Germinal center (tissue), 1 donor: ENCODE measurements at places on chromosomes 1 and 21.

DNA sequence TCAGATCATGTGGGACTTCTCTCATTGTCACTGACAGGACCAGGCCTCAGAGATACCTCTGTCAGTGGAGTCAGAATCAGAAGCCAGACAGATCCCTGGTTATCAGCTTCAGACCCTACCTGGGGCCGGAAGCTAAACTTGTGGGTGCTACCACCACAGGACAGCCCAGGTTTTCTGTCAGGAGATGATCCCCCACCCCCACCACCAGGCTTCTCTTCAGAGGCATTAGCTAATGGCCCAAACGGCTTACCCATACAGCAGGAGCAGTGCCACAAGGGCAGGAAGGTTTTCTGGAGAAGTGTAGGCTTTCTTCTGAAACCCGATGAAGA lies 105.5 kb downstream of the ABCA4 start:
- DNase-seq: no peak

DNA sequence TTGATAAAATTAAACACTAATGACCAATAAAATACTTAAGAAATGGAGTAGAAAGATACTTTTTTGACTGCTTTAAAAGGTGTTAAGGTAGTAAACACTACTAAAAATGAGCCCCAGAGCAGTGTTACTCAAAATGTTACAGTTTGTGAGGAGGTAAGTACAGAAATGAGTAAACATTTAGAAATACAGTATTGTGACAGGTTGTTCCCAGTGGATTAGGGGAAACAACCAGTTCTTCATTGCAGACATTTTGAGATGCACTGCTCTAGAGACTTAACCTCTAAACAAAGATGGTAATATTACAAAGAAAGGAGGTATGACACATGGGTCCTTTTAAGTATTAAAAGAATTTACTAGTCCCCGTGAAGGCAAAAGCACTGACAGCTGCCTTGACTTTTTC lies 12.7 kb downstream of the DHX9 start:
- DNase-seq: no peak

- peak; percentile 85 for DNase-seq
Measured at GRCh38 chr1:156419854-156420204, 50.8 kb downstream of the RHBG start.

DNA sequence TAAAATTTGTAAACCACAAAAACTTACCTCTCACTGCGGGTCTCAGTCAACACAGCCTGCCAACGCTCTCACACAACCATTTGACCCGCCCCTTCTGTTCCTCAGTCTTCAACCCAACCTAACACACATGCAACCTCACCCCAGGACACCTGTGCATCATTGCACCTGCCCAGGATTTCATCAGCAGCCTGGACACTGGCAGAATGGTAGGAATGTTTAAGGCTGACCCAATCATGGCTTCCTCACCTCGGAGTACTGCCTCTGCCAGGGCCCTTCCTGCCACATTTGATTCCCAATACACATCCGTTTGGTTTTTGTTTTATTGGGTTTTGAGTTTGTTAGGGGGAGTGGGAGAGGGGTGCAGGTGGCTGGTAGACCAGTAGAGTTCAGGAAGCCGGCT lies 40.7 kb downstream of the TOMM20 start:
- no peak for DNase-seq

DNA sequence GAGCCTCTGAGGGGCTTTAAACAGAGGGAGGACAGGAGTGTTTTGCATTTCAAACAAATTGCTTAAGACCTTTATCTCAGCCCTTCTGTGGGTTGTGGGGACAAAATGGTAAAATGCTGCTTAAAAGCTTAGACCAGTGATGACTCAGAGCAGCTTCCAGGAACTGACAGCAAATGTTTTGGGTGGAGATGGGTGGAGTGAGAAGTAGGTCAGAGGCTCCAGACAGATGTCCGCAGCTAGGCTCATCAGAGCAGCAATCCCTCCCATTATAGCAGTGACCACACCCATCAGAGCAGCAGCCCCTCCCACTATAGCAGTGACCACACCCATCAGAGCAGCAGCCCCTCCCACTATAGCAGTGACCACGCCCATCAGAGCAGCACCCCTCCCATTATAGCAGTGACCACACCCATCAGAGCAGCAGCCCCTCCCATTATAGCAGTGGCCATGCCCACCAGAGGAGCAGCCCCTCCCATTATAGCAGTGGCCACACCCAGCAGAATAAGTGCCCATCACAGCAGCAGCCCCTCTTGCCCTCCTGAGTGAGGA lies 532.2 kb downstream of the MATN1 start:
- DNase-seq: no peak

DNA sequence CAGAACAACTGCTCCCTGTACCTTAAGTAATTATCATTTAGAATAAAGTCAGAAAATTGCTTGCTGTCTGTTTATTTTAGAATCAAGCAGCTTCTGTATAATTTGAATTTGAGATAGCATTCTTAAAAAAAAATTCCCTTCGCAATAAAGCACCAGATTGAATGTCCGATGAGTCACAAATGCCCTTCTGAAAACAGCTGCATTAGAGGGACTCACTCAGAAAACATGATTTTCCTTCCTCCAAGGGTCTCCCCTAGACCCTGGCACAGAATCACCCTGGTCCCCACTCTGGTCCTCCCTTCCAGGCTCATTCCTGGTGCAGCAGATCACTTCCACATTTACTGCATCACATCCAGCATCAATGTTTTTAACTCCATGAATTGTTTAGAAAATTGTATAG lies 471.1 kb upstream of the VAMP3 start:
- DNase-seq: no peak

DNA sequence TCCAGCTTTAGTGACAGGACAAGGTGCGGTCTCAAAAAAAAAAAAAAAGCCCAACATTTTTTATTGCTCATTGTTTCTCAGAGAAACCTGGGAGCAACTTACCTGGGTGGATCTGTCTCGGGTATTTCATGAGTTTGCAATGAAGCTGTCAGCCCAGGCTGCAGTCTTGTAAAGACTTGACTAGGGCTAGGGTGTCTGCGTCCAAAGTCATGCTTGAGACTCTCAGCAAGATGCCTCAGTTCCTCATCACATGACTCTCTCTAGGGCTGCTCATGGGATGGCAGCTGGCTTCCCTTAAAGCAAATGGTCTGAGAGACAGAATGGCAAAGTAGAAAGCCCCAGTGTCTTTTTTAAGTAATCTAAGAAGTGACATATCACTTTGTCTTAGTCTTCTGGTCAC lies 8.1 kb downstream of the GABPA start:
- DNase-seq: no peak

GRCh38 chr1:94660994-94661393 lies 119.4 kb upstream of the F3 start:
- no peak for DNase-seq

- no peak for DNase-seq
Measured at GRCh38 chr1:7555391-7556185, 215.5 kb upstream of the VAMP3 start.

GRCh38 chr21:44010429-44010828 lies 1.7 kb upstream of the TRAPPC10 start:
- no peak for DNase-seq

DNA sequence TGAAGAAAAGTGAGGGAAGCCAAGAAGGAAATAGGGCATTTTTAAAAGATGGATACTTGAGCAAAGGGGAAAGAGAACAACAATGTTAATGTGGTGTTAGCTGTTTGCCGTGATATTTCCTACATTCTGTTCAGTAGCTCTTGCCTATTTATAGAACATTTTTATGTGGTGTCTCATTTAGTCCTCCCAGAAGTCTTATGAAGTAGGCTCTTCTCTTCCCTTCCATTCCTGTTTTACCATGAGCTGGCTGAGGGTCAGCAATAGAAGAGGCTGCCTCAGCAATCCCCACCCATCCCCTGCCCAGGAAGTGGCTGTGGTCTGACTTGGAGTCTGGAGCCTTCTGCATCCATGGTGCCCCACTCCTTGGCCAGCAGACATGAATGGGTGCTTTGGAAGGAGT lies 60.1 kb downstream of the KIAA0040 start:
- no peak for DNase-seq

- no peak for DNase-seq
Measured at GRCh38 chr1:213357403-213357802, 306.4 kb downstream of the RPS6KC1 start.

DNA sequence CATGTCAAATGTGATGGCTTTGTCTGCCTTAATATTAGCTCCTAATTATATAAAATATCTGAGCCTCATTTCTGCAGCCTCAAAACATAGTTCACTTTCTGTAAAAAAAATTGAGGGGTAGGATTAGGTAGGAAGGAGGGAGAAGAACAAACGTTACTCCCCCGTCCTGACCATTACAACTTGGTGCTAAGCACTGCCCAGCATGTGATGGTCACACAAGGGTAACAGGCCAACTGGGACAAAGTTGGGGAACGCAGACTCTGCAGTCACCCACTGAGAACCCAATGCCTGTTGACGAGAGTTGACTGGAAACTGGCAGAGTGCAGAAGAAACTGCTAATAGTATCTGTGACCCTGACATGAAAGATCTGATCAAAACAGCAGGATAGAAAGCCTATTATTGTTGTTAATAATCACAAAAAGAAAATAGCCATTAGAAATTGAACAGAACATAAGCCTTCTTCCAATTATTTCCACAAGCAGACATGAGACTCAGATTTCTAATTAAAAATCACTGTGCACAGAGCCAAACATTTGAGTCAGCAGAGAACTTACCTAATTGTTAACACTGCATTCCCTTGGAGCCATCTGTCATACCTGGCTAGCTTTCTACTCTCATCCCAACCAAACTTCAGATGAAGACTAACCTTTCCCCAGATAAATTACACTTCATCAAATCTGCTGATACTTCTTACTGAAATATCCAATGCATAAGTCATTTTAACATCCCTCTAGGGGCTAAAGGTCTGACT lies 5.5 kb downstream of the SORT1 start:
- DNase-seq: no peak

DNA sequence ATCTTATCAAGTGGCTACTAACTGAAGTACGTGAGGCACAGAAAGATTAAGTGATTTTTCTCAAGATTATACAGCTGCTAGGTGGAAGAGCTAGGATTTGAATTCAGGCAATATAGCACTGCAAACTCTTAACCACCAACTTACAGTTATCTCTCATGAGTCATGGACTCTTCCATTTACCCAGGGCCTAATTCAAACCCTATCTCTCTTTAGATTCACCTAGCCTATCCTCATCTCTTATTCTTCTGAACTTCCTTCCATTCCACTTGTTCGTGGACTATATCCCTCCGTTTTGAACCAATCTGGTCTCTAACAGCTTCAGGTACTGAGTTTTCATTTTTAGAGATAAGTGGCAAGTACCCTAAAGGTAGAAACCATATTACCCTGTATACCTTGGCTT lies 92.8 kb upstream of the DMRTA2 start:
- no peak for DNase-seq

DNA sequence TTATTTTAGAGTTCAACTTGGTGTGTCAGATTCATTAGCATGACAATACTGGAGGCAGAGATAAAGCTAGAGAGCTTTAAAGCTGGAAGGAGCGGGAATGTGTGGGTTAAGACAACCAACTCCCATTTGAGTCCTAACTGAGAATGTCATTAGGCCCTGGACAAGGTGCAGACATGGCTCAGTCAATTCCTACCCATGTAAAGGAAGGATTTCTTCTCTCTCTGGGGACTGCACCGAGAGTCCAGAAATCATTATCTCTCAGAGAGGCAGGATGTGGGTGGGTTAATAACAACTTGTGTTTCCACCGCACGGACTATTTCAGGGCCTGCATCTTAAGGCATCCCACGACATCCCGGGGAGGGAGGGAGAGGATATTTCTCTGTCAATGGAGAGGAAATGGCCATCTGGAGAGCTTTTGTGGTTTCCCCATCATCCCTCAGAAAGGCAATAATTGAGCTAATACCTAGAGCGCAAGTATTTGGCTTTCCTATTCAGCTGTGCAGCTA lies 46.7 kb upstream of the SARS1 start:
- DNase-seq: no peak

- DNase-seq: no peak
Measured at GRCh38 chr1:221294242-221294641, 415.0 kb downstream of the HLX start.
